Kidney (tissue), 22 donors: ENCODE measurements at places on chromosomes 13 and 19. TPM values are rescaled to one million over a fixed set of nuclear protein-coding genes. Genes with fewer than 3 reads are reported as not detected.
A peak's percentile ranks its signal among the peaks of the same experiment; 100 is the strongest.

- DNase-seq: no peak
Measured at GRCh38 chr19:19610376-19611202, 7.9 kb downstream of the PBX4 start.

- no peak for DNase-seq
Measured at GRCh38 chr13:57326532-57326931, 159.5 kb downstream of the PRR20E start.

DNA sequence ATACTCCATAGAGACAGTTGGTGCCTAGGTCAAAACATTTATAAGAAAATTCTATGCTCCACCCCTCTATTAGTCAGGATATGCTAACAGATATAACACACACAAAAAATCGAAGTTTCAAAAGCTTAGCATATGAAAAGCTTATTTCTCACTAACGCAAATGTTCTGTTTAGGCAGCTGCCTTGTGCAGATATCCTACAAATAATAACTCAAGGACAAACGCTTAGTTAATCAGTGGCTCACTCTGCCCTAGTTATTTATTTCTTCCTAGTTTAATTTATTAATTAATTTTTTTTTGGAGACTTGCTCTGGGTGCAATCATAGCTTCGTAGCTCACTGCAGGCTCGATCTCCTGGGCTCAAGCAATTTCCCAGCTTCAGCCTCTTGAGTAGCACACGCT lies 259.7 kb upstream of the GPC6 start:
- DNase-seq: no peak

GRCh38 chr13:44140888-44141724 lies 232.5 kb upstream of the SERP2 start:
- no peak for DNase-seq

- no peak for DNase-seq
Measured at GRCh38 chr19:58400316-58400915, 5.0 kb downstream of the RNF225 start.

DNA sequence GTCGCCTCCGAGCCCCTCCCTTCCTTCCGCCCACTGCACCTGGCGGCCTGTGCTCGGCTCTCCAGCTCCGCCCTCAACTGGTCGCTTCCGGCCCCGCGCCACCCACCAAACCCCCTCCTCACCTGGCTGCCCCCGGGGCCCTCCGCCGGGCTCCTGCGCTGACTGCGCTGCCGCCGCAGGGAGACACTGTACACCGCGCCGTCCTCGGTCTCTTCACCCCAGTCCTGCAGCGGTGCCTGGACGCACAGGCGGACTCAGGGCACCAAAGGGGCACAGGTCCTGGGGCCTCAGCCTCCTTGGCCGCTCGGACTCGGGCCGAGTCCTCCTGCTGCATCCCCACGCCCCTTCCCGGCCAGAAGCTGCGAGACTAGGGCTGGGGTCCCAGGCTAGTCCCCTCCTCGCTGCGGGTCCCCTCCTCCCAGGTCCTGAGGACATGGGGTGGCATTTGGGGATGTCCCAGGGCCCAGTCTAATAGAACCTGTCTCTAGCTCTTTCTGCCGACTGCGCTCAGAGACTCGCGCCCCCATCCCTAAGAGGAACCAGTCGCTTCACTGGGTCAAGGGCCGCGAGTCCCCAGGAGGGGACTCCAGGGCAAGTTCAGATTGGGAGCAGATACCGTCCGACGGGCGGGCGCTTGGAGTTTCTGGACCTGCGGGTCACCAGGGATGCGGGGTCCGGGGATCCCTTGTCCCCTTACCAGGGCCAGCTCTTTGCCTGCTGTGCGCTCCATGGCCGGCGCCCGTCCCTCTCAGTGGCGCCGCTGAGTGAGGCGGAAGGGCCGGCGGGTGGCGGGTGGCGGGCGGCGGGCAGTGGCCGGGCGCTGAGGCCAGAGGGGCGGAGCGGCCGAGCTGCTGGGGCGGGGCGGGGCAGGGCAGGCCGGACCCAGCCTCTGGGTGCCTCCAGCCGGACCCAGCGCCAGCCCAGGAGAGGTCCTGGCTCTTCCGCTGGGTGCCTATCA lies at the start of gene RGL3:
Gene RGL3 (minus strand): TSS at position 766 of the 958 bp plus-strand sequence. CDS start 36 bp downstream, at position 730.
- peak; percentile 85 for DNase-seq

GRCh38 chr19:3760871-3761361 lies 576 bp downstream of the APBA3 start:
- DNase-seq: no peak

DNA sequence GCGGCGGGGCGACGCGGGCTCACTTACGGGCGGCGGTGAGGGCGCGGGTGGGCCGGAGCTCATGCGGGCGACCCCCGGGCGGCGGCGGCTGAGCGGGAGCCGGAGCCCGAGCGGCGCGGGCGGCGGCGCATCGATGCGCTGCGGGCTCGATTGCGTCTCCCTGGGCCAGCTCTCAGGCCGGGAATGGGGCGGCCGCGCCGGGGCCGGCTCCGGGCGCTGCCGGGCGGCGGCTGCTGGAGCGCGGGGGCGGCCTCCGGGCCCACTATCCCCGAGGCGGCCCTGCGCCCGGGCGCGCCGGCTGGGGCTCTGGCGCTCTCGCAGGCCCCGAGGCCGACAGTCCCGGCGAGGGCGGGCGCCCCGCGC lies 1.4 kb upstream of the TSHZ3 start:
- peak; percentile 77 for DNase-seq

- DNase-seq: no peak
Measured at GRCh38 chr13:51612867-51613266, 28.6 kb downstream of the WDFY2 start.

- DNase-seq: no peak
Measured at GRCh38 chr13:78409172-78409571, 194.2 kb downstream of the POU4F1 start.

GRCh38 chr19:2446381-2446780 lies 10.4 kb downstream of the LMNB2 start:
- DNase-seq: peak; percentile 71

DNA sequence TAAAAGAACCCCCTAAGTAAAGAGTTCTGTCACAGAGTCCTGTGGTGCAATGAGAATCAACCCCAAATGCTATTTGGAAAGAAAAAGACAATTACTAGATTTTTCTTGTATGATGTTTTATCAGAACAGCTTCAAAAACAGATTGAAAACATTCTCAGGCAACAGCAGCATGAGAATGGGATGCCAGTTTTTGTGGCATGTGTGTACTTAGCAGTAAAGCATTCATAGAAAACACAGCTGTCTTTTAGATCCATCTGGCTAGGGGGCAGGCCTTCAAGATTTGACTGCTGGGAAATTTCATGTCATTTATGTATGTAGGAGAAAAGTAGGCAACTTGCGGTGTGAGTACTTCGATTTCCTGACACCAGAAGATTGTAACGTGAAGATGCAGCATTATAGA lies 170.5 kb upstream of the HTR2A start:
- no peak for DNase-seq

- no peak for DNase-seq
Measured at GRCh38 chr13:78595495-78596398, 7.6 kb downstream of the POU4F1 start.

- DNase-seq: no peak
Measured at GRCh38 chr19:51462681-51463080, 4.4 kb upstream of the SIGLEC8 start.

DNA sequence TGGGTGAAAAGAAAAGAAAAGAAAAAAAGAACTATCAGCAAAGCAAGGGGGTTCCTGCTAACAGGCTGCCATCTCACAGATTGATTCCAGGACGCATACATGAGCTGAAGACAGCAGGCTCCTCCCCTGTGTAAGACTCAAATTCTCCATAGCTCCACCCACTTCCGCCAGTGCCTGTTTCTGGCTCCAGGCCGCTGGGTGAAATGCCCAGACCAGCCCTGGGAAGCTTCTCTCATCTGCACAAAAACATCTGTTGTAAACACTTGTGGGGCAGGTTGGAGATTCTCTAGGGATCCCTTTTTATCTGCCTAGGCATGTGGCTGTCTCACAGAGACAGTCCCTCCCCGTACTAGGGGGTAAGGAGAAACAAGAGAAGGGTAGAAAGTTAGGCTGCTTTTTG lies 1054.4 kb upstream of the SPRY2 start:
- DNase-seq: peak; percentile 29

GRCh38 chr13:102598061-102598460 lies 1.3 kb downstream of the TPP2 start:
- DNase-seq: no peak

GRCh38 chr19:16569609-16570320 lies 2.5 kb downstream of the SLC35E1 start:
- DNase-seq: no peak

DNA sequence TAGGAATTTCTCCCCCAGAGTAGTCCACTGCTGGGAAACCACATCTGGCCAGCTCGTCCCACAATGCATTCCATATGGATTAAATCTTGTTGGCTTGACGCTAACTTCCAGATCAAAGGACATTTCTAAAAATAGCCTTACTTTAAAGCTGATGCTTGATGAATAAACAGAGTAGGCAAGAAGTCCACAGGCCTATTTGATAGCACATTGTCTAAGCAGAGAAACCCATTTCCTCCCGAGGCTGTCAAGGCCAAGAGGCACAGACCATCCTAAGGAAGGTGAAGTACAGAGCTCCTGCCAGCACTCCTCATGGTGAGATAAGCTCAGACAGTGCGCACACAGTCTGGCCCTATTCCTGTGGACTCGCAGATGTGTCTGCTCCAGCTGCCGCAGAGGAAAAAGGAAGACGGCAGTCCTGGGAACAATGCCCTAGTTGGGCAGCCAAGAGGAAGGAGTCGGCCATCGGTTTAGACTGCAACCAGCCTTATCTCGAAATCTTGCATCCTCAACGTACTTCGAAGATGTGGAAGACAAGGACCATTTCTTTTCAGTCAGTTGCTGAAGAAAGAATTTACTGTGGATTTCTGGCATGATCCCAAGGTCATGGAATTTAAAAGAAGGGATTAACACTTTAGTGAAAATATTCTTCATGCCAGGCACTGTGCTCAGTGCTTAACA lies 156.8 kb downstream of the RGCC start:
- no peak for DNase-seq

DNA sequence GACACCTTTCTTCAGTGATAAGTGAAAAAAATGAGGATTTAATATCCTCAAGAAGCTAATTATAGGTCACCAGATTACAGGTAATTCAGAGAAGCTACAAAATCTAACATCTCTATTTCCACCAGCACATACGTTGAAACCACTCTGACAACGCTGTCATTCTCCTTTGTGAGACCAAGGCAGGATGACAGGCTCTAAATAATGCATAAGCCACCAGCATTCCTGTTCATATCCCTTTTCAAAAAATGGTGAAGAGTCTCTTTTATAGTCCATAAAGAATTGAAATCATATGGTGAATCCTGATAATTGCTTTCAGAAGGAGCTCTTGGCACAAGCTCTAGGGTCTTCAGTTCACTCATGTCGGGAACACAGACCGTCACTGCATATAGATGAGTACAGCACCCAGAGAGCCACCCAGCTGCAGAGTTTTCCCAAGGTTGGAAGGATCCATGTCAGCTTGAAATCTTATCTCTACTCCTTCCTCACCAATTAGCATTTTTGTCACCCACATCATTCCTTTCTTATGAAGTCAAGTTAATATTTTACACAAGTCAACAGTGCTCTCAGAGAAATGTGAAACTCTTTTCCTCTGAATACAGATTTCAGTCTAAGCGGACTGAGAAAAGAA lies 431.4 kb downstream of the TBC1D4 start:
- DNase-seq: peak; percentile 37

DNA sequence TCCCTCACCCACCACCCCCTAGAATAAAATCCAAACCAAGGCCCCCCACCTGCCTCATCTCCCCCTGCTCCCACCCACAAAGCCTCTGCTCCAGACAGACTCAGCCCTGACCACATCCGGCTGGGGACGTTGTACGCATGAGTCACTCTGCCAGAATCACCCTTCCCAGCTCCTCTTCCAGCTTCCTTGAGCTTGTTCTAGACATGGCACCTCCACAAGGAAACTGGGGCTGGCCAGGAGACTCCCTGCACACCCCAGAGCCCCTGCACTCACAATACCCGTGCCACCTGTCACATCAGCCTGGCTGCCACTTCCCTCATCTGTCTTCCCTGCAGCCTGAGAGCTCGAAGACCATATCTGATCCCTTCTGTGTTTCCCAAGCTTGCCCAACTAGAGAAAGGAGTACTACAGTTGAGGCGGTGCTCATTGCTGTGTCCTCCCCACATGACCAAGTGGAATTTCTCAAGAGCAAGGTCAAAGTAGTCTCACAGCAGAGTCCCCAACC lies 9.7 kb downstream of the DEDD2 start:
- peak; percentile 32 for DNase-seq

DNA sequence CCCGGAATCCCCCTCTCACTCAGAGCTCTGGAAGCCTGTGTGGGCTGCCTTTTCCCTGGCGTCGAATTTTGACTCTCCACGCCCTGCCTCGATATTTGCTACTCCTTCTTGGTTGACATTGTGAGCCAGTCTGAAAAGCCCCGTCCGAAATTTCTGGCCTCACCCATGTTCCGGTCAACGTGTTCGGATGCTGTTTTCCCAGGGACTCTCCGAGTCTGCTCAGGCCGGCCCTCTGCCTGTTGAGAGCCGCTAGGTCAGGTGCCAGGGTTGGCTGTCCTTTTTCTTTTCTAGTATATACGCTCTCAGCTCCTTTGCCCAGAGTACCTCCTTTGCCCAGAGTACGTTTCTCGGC lies 6.8 kb upstream of the DGKH start:
- peak; percentile 82 for DNase-seq

DNA sequence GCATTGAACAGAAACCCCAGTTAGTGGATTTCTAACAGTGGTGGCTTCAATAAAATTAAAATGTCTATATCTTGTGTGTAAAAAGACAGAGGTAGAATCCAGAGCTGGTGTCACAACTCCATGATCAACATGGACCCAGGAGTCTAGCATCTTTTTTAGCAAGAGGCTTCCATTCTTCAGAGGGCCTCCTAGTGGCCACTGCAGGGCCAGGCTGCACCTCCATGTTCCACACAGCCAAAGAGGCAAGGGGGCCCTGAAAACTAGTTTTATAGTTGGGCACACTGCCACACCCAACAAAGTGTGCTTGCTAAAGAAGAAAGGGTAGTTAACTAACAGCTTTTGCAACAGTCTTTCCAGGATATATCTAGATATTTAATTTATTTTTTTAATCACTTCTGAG lies 12.9 kb downstream of the N4BP2L1 start:
- no peak for DNase-seq

Gene DLL3
- 0.17 TPM for polyA plus RNA-seq

Gene CATSPERD
- polyA plus RNA-seq: not detected

Gene TOMM40
- 51.5 TPM for polyA plus RNA-seq

Gene ATP4A
- polyA plus RNA-seq: not detected

Gene PSPN
- polyA plus RNA-seq: 1.9 TPM

Gene MYBPC2
- polyA plus RNA-seq: not detected

Gene RGL3
- polyA plus RNA-seq: 56.9 TPM

Gene ZNF549
- 2.4 TPM for polyA plus RNA-seq

Gene TMEM86B
- polyA plus RNA-seq: 4.6 TPM

Gene CPB2
- polyA plus RNA-seq: not detected

Gene HOOK2
- polyA plus RNA-seq: 41.8 TPM

Gene RUBCNL
- polyA plus RNA-seq: 0.54 TPM

Gene KLK3
- polyA plus RNA-seq: 1.6 TPM

Gene HSPB6
- 53.1 TPM for polyA plus RNA-seq
